ENCODE measurements at places on chromosomes 1 and 21.

DNA sequence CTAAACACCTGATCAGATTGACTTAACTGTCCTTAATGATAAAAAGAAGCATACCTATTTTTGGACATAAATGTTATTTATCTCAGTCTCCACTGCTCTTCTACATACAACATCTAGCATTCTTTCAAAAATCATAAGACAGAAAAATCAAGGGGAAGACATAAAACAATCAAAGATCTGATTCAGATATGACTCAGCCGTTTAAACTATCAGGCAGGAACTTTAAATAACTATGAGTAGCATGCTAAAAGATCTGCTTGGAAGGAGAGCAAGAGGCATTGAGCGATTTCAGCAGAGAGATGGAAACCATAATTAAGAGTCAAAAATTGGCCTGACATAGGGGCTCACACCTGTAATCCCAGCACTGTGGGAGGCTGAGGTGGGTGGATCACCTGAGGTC is 27.2 kb upstream of the SLC22A15 start:
- no peak for DNase-seq

- DNase-seq = no peak
These were observed 6.8 kb downstream of the NHLH1 start for GRCh38 chr1:160373696-160374095.

DNA sequence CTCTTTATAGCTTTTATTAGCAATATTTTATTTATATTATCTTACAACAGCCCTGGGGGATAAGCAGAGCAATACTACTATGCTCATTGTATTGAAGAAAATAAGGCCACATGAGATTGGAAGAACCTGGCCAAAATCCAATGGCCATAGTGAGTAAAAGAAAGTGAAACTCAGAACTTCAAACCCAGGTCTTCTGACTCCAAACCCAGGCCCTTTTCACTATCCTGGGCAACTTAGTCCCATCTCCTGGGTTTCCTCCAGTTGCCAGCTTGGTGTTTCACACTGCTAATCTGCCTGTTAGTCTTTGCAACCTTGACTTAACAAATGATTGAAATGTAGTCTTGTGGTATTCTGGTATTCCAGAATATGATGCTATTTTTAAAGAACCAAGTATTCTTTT is 22.4 kb upstream of the EXO1 start:
- DNase-seq = no peak

- DNase-seq = no peak
These were observed 38.7 kb upstream of the TNFRSF1B start for GRCh38 chr1:12128120-12128519.
